Globus pallidus (tissue), 1 donor: ENCODE measurements at places on chromosomes 6 and 20.

GRCh38 chr6:87099472-87099871 lies 4.6 kb upstream of the CGA start:
- no peak for DNase-seq

DNA sequence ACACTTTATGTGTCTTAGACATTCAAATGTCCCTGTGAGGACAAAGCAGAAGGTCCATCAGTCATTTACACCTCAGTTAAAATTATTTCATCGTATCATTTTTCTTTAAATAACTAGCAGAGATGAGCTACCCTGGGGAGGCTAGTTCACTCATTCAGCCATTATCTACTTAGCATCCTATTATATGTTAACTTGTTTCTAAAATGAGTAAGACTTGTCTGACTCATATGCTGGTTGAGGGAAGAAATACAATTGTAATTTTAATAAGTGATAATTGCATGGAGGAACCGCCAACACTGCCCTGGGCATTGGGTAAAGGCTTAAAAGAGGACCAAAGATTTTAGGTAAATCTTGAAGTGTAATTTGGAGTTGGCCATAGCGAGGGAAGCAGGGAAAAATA lies 12.4 kb upstream of the PTPRK start:
- DNase-seq, result no peak

- no peak for DNase-seq
These were observed 6.4 kb downstream of the ZSWIM3 start for GRCh38 chr20:45863543-45864470.

DNA sequence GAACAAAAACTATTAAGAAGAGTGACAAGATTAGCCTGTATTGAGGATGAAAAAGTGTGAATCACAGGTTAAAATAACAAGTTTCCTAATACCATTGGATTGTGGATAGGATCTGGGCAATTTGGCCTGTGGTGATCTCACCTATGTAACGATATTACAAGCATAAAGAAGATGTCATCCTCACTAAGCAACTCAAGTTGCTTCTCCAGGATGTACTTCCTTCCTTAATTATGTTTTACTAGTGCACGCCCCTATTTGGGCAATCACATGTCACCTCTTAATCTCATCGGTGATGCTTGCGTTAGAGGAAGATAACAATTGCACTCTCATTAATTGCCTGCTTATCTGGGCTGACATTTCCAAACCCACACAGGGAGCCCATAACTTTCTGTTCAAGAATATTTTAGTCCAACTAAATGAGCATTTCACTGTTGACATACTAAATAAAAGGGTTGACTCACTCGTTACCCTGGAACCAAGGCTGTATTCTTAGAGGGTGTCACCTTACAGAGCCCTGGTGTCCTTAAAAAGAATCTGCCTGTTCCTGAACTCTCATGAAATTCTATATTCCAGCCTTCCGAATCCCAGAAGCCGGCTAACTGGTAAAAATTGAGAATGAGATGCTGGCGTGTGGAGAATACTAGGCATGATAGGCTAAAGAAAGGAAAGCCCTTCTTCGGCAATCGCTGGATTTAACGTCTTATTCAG lies 88.2 kb upstream of the ATXN1 start:
- no peak for DNase-seq

- DNase-seq, result no peak
These were observed 102.8 kb downstream of the ATXN1 start for GRCh38 chr6:16658348-16659034.
